ENCODE measurements at places on chromosomes 2 and 18. TPM values are rescaled to one million over a fixed set of nuclear protein-coding genes. Genes with fewer than 3 reads are reported as not detected.

DNA sequence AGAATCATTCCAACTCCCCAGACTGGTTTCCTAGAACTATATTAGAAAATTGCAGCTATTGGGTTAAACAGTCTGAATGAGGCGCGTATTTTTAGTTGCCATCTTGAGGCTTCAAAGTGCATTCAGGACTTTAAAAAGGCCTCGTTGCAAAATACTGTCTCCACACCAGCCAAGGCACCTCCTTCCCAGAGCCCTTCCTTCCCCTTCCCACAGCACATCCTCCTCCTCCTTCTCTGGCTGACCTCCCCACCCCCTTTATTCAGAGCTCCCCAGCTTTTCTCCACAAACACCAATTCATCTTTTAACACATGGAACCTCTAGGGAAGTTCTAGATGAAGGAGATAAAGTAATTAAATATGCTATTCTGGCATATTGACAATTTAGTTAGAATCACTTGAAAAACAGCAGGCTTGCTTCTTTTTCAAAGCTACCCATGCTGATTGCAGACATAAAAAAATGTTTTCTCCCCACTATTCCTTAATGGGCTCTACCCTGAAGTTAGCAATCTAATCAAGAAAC lies 90.3 kb downstream of the RTP5 start:
- no peak overlapping the region for H3K4me3 ChIP-seq
- H3K27me3 ChIP-seq = no peaks in the 10 kb centered on the region
- no peaks in the 10 kb centered on the region for H3K36me3 ChIP-seq
- H3K27ac ChIP-seq = no peak overlapping the region
- H3K4me1 ChIP-seq = peaks cover 4% of the 10 kb centered on the region

DNA sequence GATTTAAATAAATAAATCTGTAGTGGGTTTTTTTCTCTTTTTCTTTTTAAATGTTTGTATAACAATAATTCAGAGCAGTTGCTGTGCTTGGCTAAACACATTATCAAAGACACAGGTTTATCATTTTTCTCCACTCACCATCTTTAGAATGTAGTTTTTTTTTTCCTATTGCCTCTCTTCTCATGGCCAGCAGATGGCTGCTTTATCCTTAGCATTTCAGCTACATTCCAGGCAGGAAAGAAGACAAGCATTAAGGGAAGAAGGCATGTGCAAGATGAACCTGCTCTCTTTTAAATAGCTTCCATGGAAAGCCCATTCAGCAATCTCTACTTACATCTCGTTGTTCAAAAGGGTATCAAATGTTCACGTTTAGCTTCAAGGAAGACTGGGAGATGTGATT lies 42.6 kb downstream of the ARHGAP15 start:
- H3K36me3 ChIP-seq = peaks cover 54% of the 10 kb centered on the region
- peaks cover 63% of the 10 kb centered on the region for H3K4me1 ChIP-seq
- H3K27me3 ChIP-seq = no peaks in the 10 kb centered on the region
- DNase-seq = no peak
- H3K27ac ChIP-seq = no peak overlapping the region

GRCh38 chr18:67463829-67464228 lies 52.7 kb downstream of the DSEL start:
- peaks cover 5% of the 10 kb centered on the region for H3K4me1 ChIP-seq
- H3K27ac ChIP-seq = no peak overlapping the region
- H3K27me3 ChIP-seq = peaks cover 5% of the 10 kb centered on the region
- H3K4me3 ChIP-seq = no peak overlapping the region
- no peaks in the 10 kb centered on the region for H3K36me3 ChIP-seq

DNA sequence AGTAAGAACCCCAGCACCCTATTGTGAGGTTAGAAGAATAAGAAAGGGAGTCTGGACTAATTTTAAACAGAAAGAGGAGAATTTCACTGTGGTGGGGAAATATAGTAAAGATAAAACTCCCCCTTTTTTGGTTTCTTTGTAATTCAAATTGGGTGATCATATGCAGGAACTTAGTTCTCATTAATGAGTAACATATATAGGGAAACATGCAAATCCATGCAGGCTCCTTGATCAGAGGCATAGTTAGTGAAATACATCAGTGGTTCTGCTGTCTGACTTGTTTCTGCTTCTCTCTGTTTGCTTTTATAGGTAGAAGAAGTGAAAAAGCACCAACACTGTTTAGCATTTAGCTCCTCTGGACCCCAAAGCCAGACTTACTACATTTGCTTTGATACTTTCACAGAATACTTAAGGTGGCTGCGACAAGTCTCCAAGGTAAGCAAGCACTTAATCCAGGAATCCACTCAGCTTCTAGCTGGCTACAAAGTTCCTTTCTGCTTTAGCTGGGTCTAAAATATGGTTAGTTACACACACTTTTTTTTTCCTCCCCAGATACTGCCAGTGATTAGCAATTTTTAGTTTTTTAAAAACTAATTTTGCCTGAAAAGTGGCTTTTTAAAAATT lies 123.2 kb downstream of the PHLPP1 start:
- peaks cover 3% of the 10 kb centered on the region for H3K4me1 ChIP-seq
- no peak overlapping the region for H3K4me3 ChIP-seq

DNA sequence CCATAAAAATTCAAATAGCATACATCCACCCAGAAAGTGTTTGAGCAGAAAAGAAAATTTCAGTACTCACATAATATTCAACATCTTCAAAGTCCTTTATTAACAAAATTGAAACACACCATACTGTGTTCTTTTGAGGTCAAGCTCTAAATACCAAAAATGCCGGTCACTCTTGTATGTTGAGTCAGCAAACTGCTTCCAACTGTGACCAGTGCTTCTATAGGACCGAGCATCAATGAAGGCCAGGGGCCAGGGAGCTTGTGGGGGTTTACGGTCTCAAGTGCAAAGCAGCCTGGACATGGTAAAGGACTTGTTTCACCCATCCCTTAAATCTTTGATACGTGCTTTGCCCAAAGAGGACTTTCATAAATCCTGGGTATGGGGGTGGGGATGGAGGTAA lies 112.7 kb upstream of the REV1 start:
- H3K36me3 ChIP-seq = no peaks in the 10 kb centered on the region
- H3K4me3 ChIP-seq = no peak overlapping the region
- H3K4me1 ChIP-seq = no peaks in the 10 kb centered on the region
- no peaks in the 10 kb centered on the region for H3K27me3 ChIP-seq
- no peak for DNase-seq

DNA sequence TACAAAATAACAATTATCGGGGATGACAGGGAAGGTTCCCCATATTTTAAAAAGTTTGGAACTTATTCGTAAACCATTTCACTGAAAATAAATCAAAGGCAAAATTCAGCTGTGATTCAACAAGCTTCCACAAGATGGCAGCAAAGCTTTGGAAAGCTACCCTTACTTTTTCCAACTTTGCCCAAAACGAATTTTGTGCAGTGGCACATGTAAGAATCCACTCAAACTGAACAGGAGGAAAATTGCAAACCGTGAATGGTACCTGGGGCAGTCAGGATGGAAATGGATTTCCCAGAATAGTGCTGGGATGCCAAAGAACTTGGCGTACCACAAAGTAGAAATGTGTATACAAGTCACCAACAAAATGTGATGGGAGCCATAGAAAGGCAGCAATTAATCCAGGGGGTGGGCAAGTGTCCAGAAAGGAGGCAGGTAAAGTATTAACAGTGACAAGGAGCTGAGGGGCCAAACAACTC lies 10.7 kb downstream of the RPL31 start:
- no peak overlapping the region for H3K4me3 ChIP-seq
- peaks cover 19% of the 10 kb centered on the region for H3K4me1 ChIP-seq
- peak; percentile 47 for DNase-seq
- no peaks in the 10 kb centered on the region for H3K27me3 ChIP-seq

The MALL gene
- 0.19 TPM for total RNA-seq

The SIX2 gene
- total RNA-seq = not detected

The DSC2 gene
- not detected for total RNA-seq

The REL gene
- total RNA-seq = 18.4 TPM

Data from activated CD4-positive, alpha-beta T cell treated with anti-CD3 and anti-CD28 coated beads, Interleukin-2, amount 10 ng/mL, durations not matched to agents 7 days and 5 days (primary cell).